ENCODE measurements at places on chromosomes 6 and 20. TPM values are rescaled to one million over a fixed set of nuclear protein-coding genes. Genes with fewer than 3 reads are reported as not detected.
A peak's percentile ranks its signal among the peaks of the same experiment; 100 is the strongest.

The FITM2 gene
- total RNA-seq = 4.0 TPM

DNA sequence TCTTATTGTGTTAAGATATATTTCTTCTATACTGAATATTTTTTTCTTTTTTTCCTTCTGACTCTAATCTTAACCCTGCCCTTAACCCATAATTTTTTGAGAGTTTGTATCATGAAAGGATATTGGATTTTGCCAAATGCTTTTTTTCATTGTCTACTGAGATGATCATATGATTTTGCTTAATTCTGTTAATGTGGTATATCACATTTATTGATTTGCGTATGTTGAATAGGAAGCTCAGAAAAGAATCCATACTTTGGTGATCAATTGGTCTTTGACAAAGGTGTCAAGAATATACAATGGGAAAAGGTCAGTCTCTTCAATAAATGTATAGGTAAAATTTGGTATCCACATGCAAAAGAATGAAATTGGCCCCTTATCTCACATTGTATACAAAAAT lies 588.8 kb upstream of the ADGRB3 start:
- DNase-seq = no peak

DNA sequence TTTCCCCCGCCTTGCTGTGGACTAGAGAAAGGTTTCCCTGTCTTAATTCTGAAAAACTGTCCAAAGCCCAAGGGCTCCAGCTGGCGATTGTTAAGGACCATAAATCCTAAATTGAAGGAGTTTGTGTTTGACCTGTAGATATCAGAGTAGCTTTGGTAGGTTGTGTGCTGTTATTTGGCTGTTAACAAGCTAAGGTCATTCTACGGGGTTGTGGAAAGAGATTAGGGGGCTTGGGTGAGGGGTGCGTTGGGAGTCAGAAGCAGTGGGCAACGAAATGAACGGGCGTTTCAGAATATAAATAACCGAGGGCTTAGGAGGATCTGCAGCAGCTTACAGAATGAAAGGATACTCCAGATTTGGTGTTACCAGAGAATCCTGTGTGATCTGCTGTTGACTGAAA lies 32.6 kb upstream of the BTN3A2 start:
- DNase-seq = no peak

GRCh38 chr20:7765221-7765620 lies 175.0 kb downstream of the HAO1 start:
- peak; percentile 9 for DNase-seq

All from B cell (primary cell).